Anterior cingulate cortex (tissue), 58 donors: ENCODE measurements at places on chromosomes 2 and 18.

DNA sequence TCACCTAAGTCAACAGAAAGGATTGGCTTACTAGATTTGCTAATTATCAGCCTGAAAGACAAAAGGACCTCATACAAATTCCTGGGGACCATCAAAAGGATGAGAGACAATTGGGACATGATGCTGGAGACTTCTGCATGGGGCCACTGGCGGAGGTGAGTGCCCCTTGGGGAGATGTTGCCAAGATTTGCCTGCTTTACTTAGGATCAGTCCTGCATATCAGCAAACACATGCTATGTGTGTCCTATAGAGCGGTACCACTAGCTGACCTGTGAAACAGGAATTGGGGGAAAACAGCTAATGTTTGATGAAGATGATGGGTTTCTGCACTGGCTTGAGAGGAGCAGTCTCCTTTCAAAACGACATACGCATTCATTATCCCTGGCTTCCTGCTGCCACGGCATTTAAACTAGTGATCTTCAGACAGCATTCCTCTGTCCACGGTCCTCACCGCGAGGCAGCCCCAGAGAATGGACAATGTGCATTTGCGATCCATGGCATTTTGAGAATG, 104.2 kb downstream of the TGIF1 start:
- DNase-seq: no peak

- no peak for DNase-seq
These were observed 93.4 kb downstream of the CDH19 start for GRCh38 chr18:66510357-66511045.

GRCh38 chr18:21241301-21242048, 557 bp upstream of the GREB1L start:
- DNase-seq: peak; percentile 7

DNA sequence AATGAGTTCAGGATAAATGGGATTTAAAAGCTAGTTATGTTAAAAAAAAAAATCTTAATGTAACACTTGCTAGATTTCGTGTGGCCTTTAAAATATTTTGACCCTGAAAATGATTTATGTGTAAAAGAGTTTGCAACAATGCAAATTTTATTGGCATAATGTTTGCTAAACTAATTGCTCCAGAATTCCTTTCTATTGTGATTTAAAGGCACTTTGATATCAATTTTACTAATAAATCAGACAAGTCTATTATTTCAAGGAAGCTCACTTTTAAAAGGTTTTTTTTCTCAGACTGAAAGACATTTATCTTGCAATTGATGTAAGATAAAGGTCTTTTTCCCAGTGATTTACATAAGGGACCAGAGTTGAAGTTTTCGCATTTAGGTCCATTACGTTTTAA, 17.5 kb downstream of the AP1S3 start:
- DNase-seq: no peak

GRCh38 chr2:68799140-68800026, 64.8 kb downstream of the ARHGAP25 start:
- no peak for DNase-seq

GRCh38 chr2:239696559-239697207, 295.9 kb upstream of the HDAC4 start:
- DNase-seq: no peak

- no peak for DNase-seq
These were observed 271.8 kb downstream of the NEDD4L start for GRCh38 chr18:58315739-58316215.

- DNase-seq: no peak
These were observed 18.9 kb upstream of the WDR33 start for GRCh38 chr2:127829845-127830246.

GRCh38 chr2:21535826-21536225, 412.1 kb downstream of the TDRD15 start:
- no peak for DNase-seq

- no peak for DNase-seq
These were observed 16.0 kb downstream of the PDCD1 start for GRCh38 chr2:241842620-241843211.

GRCh38 chr2:50066873-50067272, 912.6 kb upstream of the FSHR start:
- DNase-seq: no peak

GRCh38 chr2:171878481-171878993, 15.5 kb downstream of the SLC25A12 start:
- DNase-seq: no peak

GRCh38 chr2:64221935-64222334, 77.7 kb upstream of the PELI1 start:
- no peak for DNase-seq

GRCh38 chr2:179550214-179550613, 285.6 kb upstream of the SESTD1 start:
- DNase-seq: no peak

- no peak for DNase-seq
These were observed 23.4 kb upstream of the RAPGEF4 start for GRCh38 chr2:172712251-172712650.

DNA sequence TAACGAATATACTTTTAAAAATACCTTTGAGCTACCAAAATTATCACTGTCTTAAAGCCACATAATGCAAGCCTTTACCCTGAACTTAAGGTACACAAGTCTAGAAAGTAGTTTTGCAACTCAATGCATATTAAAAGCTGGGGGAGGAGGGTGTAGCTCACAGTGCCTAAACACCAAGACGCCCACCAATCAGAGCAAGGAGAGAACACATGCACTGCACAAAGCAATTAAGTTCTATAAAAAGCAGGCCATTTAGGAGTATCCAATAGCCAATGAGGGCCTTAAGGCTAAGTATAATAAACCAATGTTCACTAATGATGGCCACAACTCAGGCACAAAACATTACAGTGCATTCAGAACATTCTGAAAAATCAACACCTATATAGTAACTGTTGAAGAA, 16.2 kb downstream of the TRIP12 start:
- no peak for DNase-seq

GRCh38 chr2:23696752-23697045, 230.2 kb downstream of the ATAD2B start:
- DNase-seq: no peak

GRCh38 chr2:201401815-201402214, 44.7 kb upstream of the FLACC1 start:
- DNase-seq: no peak

DNA sequence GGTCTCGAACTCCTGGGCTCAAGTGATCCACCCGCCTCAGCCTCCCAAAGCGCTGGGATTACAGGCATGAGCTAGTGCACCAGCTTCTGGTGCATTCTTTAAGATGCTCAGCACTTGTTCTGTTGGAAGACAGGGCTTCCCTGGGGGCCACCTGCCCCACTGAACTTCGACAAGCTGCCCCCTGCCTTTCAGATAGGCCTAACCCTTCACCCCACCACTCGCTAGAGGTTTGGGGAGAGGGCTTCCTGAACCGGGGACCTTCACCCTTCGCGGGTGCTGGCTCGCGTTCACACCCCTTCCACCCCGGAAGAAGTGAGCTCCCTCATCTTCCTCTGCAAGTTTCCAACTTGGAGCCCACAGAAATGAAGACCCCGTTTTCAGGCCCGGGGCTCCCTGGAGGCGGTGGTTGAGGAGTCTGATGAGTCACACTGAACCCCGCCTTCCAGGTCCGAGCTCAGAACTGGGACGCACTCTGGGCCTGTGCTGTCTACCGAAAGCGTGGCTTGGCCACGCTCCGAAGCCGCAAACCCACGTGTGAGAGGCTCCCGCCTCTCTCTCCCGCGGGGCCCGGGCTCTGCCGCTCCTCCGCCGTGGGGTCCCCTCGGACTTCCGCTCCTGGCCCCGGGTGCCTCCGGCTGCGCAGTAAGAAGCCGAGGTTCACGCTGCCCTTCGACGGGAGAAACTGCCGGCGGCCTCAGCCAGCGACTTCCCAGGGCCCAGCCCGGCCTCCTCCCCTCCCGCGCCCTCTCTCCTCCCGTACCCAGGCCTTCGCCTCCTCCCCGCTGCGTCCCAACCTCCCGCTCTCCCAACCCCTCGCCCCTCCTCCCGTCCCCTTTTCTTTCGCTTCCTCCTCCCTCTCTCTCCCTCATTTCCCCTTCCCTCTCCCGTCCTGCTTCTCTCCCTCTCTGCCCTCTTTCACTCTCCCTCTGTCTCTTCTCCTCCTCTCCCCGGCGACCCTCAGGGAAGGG, 47.5 kb upstream of the SP3 start:
- peak; percentile 34 for DNase-seq

- no peak for DNase-seq
These were observed 14.5 kb downstream of the SLC19A3 start for GRCh38 chr2:227703280-227703732.

- no peak for DNase-seq
These were observed 26.6 kb downstream of the SERTAD2 start for GRCh38 chr2:64626963-64627760.

GRCh38 chr2:240169486-240170353, 29.3 kb upstream of the OTOS start:
- no peak for DNase-seq

- DNase-seq: no peak
These were observed 46.1 kb downstream of the CLASP1 start for GRCh38 chr2:121603185-121603584.
